ENCODE measurements at places on chromosomes 3 and 15.

GRCh38 chr3:48938156-48938555 is 19.5 kb downstream of the ARIH2 start:
- DNase-seq: no peak

DNA sequence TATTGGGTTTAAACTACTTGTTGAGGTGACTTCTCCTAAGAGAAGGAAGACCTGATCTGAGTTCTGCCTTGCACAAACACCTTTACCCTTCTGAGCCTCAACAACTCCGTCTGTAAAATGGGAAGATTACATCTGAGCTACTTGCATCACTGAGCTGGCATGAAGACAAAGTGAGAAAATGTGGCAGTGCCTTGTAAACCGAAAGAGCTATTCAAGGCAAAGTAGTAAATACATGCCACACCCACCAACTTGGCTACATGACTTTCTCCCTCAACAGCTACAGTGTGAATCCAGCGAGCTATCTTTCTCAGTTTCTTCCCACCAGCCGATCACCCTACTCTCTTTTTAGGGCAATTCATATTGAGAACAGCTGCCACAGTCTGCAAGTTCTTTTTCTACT is 148.3 kb downstream of the FOXB1 start:
- no peak for DNase-seq

- DNase-seq: no peak
These were observed 52.3 kb downstream of the GLB1 start for GRCh38 chr3:33044676-33045075.

GRCh38 chr3:94246171-94246570 is 183.3 kb downstream of the NSUN3 start:
- DNase-seq: no peak

GRCh38 chr3:53376679-53377078 is 29.3 kb upstream of the DCP1A start:
- no peak for DNase-seq

- no peak for DNase-seq
These were observed 477.4 kb upstream of the MDFIC2 start for GRCh38 chr3:70789878-70790277.

- no peak for DNase-seq
These were observed 214.9 kb upstream of the ARRDC4 start for GRCh38 chr15:97745481-97746071.

GRCh38 chr3:134904241-134904771 is 109.2 kb downstream of the EPHB1 start:
- no peak for DNase-seq

DNA sequence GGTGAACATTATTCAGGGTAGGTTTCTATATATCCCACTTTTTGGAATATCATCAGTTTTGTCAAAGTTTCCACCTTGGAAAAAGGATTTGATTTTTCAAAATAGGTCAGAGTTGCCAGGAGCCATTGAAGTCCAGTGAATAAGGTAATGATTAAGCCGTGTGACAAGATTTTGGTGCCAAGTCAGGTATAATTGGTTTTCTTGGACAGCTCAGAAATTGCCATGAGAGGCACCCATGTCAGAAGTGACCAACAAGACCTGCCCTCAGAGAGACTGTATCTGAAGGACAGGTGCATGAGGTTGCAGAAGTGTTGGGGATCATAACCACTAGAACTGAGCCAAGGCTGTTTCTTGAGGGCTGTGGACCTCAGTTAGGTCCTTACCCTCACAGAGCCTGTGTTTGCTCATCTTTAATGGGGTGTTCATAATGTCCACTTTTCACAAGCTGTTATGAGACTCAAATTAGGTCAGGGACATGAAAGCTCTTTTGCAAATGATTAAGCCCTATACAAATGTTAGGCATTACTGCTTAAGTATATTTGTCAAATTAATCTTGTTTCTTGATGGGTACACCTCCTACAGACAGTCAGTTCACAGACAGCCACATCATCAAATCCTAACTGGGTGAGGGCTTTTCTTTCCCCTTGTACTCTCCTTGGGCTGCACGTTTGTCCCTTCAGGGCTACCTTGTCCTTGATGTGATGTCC is 32.3 kb downstream of the CASR start:
- no peak for DNase-seq

DNA sequence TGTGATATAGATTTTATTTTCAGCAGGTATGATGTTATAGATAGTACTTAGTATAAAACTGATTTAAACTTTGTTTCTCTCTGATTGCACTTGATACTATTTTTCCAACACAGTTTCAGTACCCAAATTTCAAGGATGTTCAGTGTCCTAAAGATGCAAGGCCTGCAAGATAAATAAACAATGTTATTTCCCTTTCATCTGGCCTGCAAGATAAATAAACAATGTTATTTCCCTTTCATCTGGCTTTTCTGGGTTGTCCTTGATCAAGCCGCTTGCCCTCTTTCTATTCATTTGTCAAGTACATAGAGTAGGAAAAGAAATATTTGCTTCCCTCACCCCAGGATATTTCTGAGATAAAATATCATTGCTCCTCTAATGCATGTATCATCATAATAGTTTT is 571.0 kb downstream of the FGF12 start:
- no peak for DNase-seq

DNA sequence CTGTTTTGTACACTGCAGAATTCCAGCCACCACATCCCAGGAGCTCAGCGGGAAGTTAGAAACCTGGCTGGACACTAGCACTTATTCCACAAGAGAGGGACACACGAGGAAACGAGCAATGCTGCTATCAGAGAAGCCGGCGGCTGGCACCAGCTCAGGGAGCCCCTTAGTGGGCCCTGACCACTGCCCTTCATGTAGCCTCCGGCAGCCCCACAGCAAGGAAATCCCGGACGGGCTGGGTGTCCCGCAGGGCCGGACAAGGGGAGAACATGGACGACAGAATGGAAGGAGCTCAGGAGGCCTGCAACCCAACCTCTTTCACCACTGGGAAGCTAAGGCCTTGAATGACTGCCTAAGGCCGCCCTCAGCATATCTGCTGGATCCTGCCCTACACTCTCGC is 32.5 kb downstream of the RBPMS2 start:
- DNase-seq: no peak

GRCh38 chr15:84772467-84772866 is 24.1 kb downstream of the ZNF592 start:
- no peak for DNase-seq

- DNase-seq: no peak
These were observed 23.0 kb downstream of the ACSBG1 start for GRCh38 chr15:78211189-78211921.

GRCh38 chr3:146715170-146715569 is 110.0 kb upstream of the PLSCR5 start:
- no peak for DNase-seq

- peak; percentile 93 for DNase-seq
These were observed 3.9 kb upstream of the TLE3 start for GRCh38 chr15:70101459-70102113.

- no peak for DNase-seq
These were observed 39.8 kb downstream of the PXYLP1 start for GRCh38 chr3:141271279-141272030.

GRCh38 chr3:124260206-124260915 is 268.4 kb upstream of the ROPN1 start:
- no peak for DNase-seq

DNA sequence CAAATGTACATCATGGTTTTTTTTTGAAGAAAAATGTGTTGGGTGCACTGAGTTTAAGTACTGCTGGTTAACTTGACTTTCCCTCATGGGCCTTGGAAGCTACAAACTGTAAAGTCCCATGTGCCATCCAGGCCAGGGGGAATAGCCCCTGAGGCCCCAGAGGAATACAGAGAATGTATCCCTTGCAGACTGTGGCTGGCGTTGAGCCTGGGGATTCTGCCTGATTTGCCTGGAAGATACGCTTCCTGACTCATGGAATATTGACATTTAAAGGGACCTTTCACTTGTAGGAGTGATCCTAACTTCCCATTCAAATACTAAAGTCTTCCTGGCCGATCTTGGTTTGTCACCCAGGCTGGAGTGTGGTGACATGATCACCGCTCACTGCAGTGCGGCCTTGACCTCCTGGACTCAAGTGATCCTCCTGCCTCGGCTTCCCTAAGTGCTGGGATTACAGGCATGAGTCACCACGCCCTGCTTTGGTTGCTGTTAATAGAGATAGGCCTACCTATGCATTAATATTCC is 42.0 kb downstream of the ADAMTSL3 start:
- DNase-seq: no peak

GRCh38 chr15:91469632-91470567 is 369.8 kb downstream of the SV2B start:
- no peak for DNase-seq

GRCh38 chr3:44039006-44039405 is 202.7 kb upstream of the TOPAZ1 start:
- no peak for DNase-seq
